ENCODE measurements at places on chromosomes 1 and 21.

DNA sequence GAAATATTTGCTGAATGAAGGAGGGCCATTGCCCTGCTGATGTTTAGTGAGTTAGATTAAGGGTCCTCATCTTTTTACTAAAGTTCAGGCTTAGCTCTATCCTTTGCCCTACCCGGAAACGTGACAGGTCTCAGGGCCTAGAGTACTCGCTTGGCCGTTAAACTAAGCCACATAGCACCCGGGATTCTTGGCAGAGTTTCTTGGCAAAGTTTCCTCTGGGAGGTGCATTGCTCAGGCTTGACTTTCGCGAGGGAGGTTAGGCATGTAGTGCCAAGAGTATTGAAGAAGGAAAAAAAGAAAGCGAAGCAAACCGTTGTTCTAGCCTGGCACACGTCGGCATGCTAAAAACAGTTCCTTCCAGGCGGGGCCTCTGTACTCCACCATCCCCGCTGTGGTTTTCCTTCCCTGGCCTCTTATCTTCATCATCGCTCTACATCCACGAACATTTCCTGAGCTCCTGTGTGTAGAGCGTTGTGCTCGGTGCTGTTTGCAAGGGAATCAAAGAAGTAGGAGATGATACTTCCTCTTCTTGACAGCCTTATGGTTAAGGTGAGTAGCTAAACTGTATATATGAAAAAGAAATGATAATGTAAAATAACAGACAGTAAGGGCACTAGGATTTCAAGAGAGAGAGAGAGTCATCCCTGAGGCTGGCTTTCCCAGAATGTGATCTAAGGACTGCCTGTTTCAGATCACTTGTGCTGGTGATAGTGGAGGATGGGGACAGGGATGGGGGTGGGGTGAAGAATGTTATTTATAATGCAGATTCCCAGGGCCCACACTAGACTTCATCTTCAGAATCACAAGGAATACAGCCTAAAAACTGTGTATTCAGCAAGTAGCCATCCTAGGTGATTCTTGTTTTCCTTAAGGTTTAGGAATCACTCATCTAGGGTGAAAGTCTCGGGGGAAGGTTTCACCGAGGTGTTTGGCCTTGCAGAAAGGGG lies 18.8 kb downstream of the RNF220 start:
- DNase-seq = peak; percentile 48

GRCh38 chr1:173603056-173603591 lies at the start of gene SLC9C2:
Gene SLC9C2 (minus strand): TSS chr1:173603072. CDS start chr1:173601776, 1,296 bp downstream.
- peak; percentile 5 for DNase-seq

GRCh38 chr1:217315346-217315745 lies 315.5 kb downstream of the GPATCH2 start:
- no peak for DNase-seq

DNA sequence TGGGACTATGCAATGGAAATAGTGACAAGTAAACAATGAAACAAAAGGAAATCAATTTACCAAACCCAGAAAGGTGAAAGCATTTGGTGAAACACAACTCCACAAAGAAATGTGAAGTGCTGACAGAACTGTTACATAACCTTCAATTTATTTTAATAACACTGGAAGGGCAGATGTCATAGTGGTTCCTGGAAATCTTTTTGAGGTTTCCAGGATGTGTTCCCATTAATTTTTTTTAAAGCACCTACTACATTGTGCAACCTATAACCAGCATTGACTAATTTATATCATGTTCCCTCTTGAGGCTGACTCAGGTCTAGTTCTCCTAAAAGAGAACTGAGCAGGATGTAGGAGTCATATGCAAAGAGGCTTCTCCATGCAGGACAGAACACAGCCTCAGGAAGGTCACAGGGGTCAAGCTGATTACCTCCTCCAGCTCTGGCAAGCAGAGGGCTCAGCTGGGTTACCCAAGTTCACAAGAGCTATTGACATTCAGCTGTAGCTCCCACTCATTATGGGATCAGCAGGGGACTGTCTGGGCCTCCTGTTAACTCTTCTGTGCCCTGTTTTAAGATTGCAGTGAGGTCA lies 157.1 kb upstream of the NRIP1 start:
- DNase-seq = peak; percentile 29

GRCh38 chr1:77802026-77802425 lies 22.6 kb downstream of the MIGA1 start:
- DNase-seq = no peak

All from GM03348 (cell line).